ENCODE measurements at places on chromosomes 5 and 9. TPM values are rescaled to one million over a fixed set of nuclear protein-coding genes. Genes with fewer than 3 reads are reported as not detected.

DNA sequence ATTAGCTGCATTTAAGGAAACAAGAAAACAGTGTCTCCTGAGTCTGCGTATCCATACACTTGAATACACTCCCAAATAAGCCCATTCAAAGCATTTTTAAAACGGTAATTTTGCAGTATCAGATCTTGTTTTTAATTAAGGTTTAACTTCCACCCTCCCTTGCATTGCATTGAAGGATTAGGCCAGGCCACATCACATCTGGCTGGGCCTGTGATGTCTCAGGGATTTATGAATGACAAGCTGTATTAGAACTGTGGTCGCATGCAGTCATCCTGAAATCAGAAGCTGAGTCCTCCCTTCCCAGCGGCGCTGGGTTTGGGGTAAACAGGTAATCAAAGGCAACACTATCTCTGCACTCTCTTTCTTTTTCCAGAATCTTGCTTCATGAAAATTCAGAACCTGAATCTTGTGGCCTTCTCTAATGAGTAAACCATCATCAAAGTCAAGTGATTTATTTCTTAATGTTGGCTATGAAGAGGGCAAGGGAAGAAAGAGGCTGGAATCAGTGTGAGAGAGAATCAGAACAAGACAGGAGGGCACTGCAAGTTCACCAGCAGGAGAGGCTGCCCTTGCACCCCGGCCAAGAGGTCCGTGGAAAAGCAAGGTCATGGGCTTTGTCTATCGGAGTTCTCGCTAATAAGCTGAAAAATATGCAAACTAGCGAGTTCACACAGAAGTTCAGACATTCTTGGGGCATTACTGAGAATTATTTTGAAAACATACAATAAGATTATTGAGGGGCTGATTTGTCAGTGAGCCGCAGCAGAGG, 80.0 kb upstream of the ZSWIM6 start:
- no peak for DNase-seq
- H3K4me1 ChIP-seq, result peaks cover 4% of the 10 kb centered on the region
- no peaks in the 10 kb centered on the region for H3K36me3 ChIP-seq
- H3K4me3 ChIP-seq, result no peak overlapping the region

The SLC46A2 gene
- under 0.01 TPM for total RNA-seq

- no peaks in the 10 kb centered on the region for H3K27me3 ChIP-seq
- DNase-seq, result no peak
- no peak overlapping the region for H3K4me3 ChIP-seq
These were observed 30.8 kb upstream of the PANK3 start for GRCh38 chr5:168609806-168610482.

The CFAP77 gene
- 0.36 TPM for total RNA-seq

The SPATA9 gene
- total RNA-seq, result 1.2 TPM

DNA sequence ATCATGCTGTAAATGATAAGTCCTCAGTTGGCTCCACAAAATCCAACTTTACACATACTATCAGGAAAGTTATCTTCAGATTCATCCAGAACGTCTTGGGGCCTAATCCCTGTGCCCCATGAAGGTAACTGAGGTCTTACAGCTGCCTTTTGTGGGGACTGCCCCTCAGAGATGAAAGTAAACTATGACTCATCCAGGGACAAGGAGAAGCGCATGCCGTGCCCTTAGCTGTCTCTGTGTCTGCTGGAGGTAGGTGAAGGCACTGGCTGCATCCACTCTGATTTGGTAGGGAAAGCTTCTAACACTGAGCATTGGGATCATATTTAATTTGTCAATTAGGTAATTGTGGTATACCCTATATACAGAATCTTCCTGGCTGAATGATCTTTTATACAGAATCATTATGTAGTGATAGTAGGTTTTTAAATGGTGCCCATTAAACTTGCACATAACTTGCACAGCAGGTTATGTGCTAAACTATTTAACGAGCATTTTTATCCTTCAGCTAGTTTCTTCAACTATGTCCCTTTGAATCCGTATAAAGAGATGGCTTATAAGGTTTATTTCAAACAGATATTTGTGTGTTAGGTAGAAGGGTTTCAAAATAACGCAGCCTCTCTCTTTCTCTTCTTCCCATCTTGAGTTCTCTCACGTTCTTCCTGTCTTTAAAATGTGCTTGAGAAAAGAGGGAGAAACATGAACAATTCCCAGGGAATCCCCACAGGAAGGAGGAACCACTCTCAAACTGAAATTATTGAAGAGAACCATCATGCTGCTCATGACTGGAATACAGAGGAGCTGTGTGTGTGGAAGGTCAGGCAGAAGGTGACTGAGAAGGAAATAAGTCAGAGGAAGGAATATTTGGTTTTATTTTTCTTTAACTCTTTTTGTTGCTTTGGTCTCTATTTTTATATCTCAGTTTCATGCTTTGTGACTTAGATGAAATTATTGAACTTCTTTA, 250.9 kb downstream of the CD180 start:
- no peak for DNase-seq
- H3K4me3 ChIP-seq, result no peak overlapping the region
- H3K36me3 ChIP-seq, result no peaks in the 10 kb centered on the region
- no peaks in the 10 kb centered on the region for H3K27me3 ChIP-seq

The OBP2B gene
- total RNA-seq, result not detected

The DNAH5 gene
- total RNA-seq, result 0.36 TPM

GRCh38 chr5:168109441-168109840, 182.0 kb upstream of the WWC1 start:
- DNase-seq, result no peak
- no peak overlapping the region for H3K4me3 ChIP-seq
- peaks cover 21% of the 10 kb centered on the region for H3K4me1 ChIP-seq
- no peaks in the 10 kb centered on the region for H3K36me3 ChIP-seq
- no peaks in the 10 kb centered on the region for H3K27me3 ChIP-seq

The CYFIP2 gene
- 4.7 TPM for total RNA-seq

GRCh38 chr9:2220036-2220435, 204.9 kb downstream of the SMARCA2 start:
- H3K36me3 ChIP-seq, result no peaks in the 10 kb centered on the region
- no peaks in the 10 kb centered on the region for H3K27me3 ChIP-seq
- H3K4me3 ChIP-seq, result no peak overlapping the region

DNA sequence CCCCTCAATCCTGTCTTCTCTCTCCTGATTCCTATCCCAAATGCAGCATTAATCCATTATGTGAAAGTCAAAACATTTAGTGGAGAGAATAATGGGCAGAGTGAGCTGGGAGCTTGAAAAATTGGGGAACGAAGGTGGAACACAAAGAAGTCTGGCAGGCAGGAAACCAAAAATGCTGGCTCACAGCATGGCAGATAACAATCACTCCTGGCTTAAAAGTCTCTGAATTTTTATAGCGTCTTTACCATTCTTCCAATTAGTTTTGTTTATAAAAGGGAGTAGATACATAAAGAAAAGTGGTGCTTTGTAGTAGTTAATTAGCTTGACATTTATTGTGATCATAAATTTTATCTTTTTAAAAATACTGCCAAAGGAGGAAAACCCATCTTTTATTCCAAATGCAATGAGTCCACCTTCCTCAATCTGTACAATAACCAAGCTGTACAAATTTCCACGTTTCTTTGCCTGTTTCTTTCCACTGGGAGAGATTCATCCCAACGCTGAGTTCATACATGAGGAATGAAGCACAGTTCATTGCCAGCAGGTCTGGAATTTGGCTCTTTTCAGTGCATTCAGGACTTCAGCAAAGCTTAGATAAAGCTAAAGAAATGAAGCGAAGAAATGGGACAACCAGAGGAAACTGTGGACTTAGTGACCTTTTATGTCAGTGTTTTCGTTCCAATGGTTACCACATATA, 174.7 kb downstream of the HMHB1 start:
- H3K27me3 ChIP-seq, result no peaks in the 10 kb centered on the region
- H3K27ac ChIP-seq, result peak overlapping the region; percentile 87
- peaks cover 38% of the 10 kb centered on the region for H3K4me1 ChIP-seq

GRCh38 chr9:31168161-31168560, 1216.3 kb upstream of the ACO1 start:
- DNase-seq, result no peak
- H3K4me1 ChIP-seq, result no peaks in the 10 kb centered on the region
- no peak overlapping the region for H3K4me3 ChIP-seq
- no peak overlapping the region for H3K27ac ChIP-seq
- H3K27me3 ChIP-seq, result no peaks in the 10 kb centered on the region
- H3K36me3 ChIP-seq, result no peaks in the 10 kb centered on the region

DNA sequence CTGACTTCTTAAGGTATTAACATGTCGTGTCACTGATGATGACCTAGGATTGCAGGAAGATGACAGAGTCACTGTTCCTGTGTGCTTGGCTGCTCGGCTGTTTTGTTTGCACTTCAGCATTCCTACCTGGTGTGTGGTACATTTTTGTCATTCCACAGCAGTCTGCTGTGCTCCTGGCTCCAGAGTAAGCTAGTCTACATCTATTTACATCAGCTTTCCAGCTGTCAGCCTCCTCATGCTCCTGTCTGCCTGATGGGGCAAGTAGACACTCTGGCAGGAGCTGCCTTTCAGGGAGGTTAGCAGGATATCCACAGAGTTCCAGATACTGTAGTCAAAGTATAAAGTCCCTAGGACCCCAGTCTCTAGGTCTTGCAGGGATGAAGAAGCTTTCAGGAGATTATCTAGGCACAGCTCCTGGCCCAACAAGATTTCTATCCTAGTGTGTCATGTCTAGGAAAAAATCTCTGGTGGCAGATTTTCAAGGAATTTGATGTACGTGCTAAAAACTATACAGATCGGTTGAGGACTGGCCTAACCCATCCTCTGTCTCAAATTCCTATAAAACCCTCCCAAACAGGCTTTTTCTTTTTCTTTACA, 28.4 kb downstream of the RUSC2 start:
- peak overlapping the region; percentile 97 for H3K27ac ChIP-seq
- H3K36me3 ChIP-seq, result no peaks in the 10 kb centered on the region
- peaks cover 86% of the 10 kb centered on the region for H3K4me1 ChIP-seq
- no peak for DNase-seq
- H3K27me3 ChIP-seq, result no peaks in the 10 kb centered on the region

The SUSD3 gene
- total RNA-seq, result 0.36 TPM

- H3K27me3 ChIP-seq, result peaks cover 29% of the 10 kb centered on the region
- H3K27ac ChIP-seq, result no peak overlapping the region
- H3K4me3 ChIP-seq, result no peak overlapping the region
- no peaks in the 10 kb centered on the region for H3K4me1 ChIP-seq
These were observed 31.3 kb downstream of the FYB1 start for GRCh38 chr5:39187831-39188731.

The EGFLAM gene
- total RNA-seq, result 11.2 TPM

DNA sequence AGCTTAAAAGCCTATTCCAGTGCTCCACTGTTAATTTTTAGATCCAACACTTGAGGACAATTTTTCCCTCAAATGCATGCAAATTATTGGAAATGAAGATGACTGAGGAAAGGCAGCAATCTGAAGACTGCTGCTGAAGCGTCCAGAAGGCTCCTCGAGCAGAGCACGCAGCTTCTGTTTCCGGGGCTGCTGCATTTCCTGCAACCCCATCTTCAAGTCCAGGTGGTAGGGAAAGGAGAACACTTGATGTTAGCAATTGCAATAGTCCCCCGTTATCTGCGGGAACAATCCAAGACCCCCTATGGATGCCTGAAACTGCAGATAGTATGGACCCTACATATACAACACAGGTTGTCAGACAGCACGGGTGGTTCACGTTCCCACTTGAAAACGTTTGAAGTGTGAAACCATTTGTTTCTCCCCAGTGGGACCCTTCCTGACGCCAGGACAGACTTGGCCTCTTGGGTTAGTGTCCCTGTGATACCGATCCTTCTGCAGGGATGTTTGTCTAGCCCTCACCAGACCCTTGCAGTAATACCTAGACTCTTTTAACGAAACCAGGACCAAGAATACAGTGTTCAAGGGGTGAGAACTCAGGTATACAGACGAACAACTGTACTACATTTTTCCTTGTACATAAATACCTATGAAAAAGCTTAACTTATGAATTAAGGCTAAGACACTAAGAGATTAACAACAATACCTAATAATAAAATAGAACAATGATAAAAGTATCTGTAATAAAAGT, 152.3 kb downstream of the HSD17B3 start:
- no peaks in the 10 kb centered on the region for H3K36me3 ChIP-seq
- no peak for DNase-seq
- H3K27me3 ChIP-seq, result no peaks in the 10 kb centered on the region
- H3K27ac ChIP-seq, result no peak overlapping the region

- no peaks in the 10 kb centered on the region for H3K4me1 ChIP-seq
- DNase-seq, result peak; percentile 30
- peaks cover 13% of the 10 kb centered on the region for H3K27me3 ChIP-seq
- H3K36me3 ChIP-seq, result no peaks in the 10 kb centered on the region
These were observed 69.5 kb upstream of the ANXA1 start for GRCh38 chr9:73081979-73082657.
